Pericardium fibroblast (primary cell): ENCODE measurements at places on chromosomes 6 and 20. TPM values are rescaled to one million over a fixed set of nuclear protein-coding genes. Genes with fewer than 3 reads are reported as not detected.

Gene MAPK14
- total RNA-seq, result 32.0 and 36.6 TPM in 2 replicates

Gene RBPJL
- total RNA-seq, result not detected in 2 replicates

Gene C6orf15
- total RNA-seq, result not detected in 2 replicates

Gene COL21A1
- total RNA-seq, result 77.5 and 151 TPM in 2 replicates

Gene UNC5CL
- 0.12 TPM in 1 of 2 replicates, not detected in the other for total RNA-seq
